ENCODE measurements at places on chromosomes 5 and 9. TPM values are rescaled to one million over a fixed set of nuclear protein-coding genes. Genes with fewer than 3 reads are reported as not detected.

Gene FOXD1
- polyA plus RNA-seq = 4.9 TPM

Gene MYMK
- not detected for polyA plus RNA-seq

DNA sequence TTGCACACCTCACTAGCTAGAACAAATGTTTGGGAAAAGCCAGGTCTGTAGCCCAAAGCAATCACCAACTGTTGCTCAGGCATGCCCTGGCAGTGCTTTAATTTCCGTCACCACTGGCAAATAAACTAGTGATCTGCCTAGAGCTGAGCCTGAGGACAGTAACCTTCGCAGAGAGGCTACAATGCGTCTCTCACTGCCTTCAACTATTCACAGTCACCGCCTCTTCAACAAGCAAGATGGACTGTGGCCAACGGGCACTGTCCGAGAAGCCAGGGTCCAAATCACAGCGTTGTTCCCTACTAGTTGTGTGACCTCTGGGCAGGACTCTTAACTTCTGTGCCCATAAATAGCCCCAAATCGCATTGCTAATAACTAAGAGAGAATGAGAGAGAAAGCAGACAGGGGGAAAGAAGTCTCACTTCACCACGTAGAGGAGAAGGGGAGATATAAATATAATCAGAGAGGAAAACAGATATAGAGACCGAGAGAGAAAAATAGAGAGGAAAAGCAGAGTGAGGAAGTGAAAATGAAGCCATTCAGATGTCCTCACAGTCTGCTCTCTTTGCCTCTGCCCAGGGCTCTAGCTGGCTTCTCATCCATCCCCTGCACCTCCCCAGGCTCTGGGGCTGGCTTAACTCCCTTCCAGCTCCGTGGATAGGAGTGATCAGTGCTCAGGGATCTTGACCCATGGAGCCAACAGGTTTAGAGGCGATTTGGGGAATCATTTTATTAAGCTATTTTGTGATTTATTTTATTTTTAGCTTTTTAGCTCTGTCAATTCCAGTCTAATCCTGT, 157.9 kb downstream of the ZDHHC21 start:
- no peak for DNase-seq

GRCh38 chr5:5685737-5686136, 263.3 kb downstream of the ICE1 start:
- no peak for DNase-seq

Measured in BJ (cell line).